Epithelial cell of proximal tubule (primary cell): ENCODE measurements at places on chromosomes 16 and 17.

- no peak for DNase-seq
These were observed 4.3 kb downstream of the SLC16A3 start for GRCh38 chr17:82232876-82233785.

DNA sequence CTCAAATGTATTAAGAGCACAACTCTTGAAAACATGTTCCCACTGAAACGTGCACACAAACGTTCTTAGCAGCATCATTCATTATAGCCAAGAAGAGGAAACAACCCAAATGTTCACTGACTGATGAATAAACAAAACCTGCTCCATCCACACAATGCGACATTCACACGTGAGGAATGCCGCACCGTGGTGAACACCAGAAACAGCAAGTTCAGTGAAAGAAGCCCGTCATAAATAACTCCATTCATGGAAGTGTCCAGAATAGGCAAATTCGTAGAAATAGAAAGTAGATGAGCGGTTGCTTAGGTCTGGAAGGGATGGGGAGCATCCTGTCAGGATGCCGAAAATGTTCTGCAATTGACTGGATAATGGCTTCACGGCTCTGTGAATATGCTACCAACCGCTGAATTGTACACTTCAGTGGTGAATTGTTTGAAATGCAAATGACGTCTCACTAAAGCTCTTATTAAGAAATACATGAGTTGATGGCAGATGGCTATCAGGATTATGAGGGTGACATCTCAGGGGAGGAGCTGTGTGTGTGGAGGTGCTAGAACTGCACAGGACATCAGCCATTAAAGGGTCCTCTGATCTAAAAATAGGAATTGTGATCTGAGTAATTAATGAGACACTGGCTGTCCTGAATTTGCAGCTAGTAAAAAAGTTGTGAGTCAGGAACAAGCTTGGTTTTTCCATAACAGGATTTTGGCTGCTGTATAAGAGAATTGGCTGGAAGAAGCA is 771.0 kb downstream of the KCNJ18 start:
- DNase-seq, result no peak

DNA sequence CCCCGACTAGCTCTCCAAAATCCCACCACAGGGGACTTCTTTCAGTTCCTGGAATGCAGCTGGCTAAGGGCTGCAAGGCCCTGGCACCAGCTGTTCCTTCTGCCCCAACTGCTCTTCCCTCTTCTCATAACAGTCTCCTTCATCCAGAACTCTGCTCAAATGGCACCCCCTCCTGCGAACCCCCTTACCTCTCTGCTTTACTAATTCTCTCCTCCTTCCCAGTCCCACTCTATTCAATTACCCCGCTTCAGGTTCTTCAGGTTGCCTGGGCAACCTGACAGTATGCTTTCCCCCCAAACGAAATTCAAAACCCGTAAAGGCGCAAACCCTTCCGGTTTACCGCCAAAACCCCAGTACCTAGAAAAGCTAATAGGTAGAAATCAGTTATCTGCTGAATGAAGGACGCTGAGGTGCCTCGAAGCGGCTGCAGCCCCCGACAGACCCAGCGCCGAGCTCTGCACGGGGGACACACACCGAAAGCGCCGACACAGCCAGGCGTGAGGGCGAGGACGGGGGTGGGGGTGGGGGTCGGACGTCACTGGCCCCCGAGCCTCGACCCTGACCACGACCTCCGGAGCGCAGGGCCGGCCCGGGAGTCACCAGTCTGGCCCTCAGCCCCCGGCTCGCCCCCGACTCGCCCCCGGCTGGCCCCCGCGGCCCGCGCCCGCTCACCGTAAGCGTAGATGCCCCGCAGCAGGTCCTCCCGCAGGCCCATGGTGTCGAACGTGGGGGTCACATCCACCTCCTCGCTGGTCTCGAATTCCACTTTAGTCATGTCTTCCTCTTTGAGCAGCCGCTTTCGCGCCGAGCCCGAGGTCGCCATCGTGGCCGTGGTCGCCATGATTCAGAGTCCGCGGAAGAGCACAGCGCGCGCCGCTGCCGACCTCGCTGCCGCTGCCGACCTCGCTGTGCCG is 550 bp downstream of the EIF4A3 start:
- DNase-seq, result no peak

- no peak for DNase-seq
These were observed at the start of gene NME4 for GRCh38 chr16:397135-397661. Gene NME4, plus strand, starts transcription at chr16:397199. Its CDS starts 24 bp downstream, at chr16:397223.

GRCh38 chr17:15175356-15175755 is 89.8 kb downstream of the PMP22 start:
- no peak for DNase-seq

GRCh38 chr17:18039535-18040260 is 490 bp downstream of the GID4 start:
- DNase-seq, result no peak

DNA sequence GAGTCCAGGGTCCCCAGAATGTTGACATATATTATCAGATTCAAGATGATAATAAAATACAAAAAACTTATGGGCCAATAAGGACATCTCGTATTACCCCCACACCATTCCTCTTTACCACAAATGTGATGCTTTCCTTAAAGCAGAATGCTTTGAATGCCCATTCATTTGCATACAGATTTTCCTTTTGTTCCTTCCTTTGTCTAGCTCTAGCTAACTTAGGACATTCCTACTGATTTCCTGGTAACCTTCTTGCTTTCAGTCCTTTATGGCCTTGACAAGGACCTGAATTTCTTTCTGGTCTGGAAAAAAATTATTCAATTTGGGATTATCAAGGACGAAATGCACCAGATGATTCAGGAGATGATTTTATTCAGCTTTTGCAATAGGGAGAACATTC is 304.0 kb downstream of the TMEM114 start:
- DNase-seq, result no peak

DNA sequence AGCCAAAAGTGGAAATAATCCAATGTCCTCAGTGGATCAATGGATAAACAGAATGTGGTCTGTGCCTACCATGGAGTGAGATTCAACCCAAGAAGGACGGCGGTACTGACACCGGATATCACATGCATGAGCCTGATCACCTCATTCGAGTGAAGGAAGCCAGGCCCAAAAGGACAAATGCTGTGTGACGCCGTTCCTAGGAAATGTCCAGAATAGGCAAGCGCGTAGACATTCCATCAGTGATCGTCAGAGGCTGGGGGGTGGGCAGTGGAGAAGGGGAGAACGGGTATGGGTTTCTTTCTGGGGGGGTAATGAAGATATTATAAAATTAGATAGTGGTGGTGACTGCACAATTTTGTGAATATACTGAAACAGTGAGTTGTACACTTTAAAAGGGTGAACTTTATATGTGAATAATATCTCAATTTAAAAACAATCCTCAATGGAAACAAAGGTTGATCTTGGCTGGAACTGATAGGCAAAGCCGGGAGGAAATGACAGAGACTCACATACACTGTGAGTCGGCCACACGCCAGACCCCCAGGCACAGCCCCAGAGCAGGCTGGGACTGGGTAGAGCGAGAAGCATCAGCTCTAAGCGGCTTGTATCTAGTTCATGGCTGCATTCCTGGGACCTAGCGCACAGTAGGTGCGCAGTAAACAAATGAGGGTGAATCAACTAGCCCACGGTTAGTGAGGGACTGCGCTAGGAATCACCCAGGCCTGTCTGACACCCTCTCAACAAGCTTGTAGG is 3.5 kb downstream of the DBNDD1 start:
- no peak for DNase-seq

DNA sequence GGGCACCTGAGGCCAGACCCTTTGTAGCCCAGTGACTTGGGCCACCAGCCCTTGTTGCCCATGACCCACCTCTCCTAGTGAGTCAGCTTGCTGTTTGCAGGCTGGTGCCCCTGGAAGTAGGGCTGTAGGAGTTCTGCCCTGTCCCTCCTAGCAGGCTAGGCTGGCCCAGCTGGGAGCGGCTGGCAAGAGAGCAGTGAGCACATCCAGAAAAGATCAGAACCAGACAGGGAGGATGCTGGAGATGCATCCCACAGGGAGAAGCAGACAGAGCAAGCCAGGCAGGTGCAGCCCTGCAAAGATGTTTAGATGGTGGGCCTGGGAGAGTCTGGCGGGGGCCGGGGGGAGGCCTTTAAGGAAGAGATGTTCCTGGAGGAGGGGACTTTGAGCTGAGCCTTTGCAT is 2.4 kb downstream of the SLC5A10 start:
- no peak for DNase-seq

GRCh38 chr16:57675741-57676551 is 7.8 kb downstream of the ADGRG3 start:
- no peak for DNase-seq

GRCh38 chr17:4104506-4104905 is 38.3 kb downstream of the ZZEF1 start:
- DNase-seq, result no peak

- no peak for DNase-seq
These were observed 54.8 kb downstream of the SLFN5 start for GRCh38 chr17:35297666-35298065.

- no peak for DNase-seq
These were observed 5.3 kb upstream of the C16orf74 start for GRCh38 chr16:85755929-85756768.

DNA sequence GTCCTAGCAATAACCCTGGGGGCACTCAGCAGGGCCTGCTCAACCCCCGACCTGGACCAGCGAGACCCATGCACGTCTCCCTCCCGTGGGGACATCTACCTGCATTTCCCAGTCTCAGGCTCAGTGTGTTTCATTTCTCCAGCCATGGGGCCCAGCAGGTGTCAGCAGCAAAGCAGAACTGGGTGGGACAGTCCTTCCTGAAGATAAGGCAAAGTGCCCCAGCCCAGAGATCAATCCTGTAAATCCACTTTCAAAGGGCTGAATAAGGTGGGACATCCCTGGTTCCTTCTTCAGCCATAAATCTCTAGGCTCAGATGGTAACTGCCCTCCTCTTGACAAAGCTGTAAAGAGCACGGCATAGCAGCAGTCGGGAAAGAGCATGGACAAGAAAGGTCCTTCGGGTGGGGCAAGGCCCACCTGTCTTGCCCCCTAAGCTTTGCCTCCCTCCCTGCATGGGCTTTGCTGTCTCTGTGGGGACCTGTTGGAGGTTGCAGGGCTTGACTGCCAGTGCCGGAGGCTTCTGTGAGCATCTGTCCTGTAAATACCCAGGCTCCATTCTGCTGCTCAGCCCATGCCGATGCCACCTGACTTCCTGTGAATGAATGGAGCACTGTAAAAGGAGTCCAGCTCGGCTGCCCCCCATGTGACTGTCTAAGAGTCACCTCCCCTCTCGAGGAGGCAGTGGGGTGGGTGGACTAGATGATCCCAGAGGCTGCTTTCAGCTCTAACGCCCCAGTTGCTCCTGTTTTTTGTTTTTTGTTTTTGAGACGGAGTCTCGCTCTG is 84.8 kb upstream of the TBC1D3K start:
- no peak for DNase-seq

DNA sequence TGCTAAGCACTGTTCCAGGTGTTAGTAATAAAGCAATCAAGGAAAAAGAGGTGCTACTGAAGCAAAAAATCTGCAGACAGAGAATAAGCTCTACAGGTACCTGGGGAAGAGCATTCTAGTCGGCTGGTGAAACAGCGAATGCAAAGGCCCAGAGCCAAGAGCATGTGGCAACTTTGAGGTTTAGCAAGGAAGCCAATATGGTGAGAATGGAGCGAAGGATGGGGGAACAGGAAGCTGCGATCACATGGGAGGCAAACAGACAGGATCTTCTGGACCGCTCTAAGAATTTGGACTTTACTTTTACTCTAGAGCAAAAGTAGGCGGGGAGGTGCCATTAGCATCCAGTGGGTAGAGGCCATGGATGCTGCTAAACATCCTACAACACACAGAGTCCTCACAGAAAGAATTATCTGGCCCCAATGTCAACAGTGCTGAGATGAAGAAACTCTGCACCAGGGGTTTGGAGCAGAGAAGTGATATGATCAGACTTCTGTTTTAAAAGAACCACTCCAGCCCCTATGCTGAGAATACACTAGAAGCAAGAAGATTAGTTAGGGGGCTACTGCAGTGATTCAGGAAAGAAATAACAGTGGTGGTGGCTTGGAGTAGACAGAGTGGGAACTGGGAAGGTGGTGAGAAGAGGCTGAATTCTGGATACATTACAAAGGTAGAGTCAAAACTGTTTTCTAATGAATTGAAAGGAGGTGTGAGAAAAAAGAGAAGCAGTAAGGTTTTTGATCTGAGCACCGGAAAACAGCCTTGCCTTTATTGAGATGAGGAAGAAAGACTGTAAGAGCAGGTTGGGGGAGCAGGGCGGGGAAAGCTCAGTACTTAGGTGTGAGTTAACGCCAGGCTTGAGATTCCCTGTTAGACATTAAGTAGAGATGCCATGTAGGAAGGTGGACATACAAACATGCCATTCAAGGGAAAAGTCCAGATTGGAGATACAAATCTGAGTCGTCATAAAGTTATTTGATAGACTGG is 11.0 kb downstream of the EFTUD2 start:
- no peak for DNase-seq

- DNase-seq, result no peak
These were observed 119.5 kb downstream of the SALL1 start for GRCh38 chr16:51031598-51031997.

- DNase-seq, result no peak
These were observed 4.6 kb downstream of the IL21R start for GRCh38 chr16:27406511-27407128.

DNA sequence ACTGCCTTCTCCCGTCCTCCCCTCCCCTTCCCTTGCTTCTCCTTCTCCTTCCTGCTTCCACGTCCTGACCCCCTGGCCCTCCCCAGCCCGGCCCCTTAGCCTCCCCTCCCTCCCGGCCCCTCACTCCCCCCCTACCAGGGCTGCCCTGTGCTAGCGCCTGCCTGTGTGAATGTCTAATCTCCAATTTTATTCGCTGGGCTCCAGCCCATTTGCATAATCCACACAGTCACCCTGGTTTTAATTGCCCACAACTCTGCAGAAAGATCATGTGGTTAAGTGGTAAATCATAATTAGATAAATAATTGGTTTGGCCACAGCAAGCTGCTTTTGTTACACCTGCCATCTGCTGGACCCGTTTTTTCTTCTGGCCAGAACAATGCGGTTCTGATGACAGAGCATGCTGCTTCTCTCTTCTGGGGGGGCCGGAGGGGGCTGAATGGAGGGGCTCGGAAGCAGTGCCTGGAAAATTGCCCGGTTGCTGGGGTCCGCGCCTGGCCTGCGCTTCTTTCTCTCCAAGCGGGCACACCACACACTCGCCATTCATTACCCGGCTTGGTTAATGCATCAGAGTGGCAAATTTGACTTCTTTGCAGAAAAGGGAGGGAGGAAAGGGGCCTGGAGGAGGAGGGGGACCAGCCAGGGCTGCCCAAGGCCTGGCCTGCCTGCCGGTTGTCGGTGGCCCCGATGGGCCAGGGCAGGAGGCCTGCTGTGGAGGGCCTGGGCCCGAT is 19.5 kb upstream of the GSE1 start:
- no peak for DNase-seq

DNA sequence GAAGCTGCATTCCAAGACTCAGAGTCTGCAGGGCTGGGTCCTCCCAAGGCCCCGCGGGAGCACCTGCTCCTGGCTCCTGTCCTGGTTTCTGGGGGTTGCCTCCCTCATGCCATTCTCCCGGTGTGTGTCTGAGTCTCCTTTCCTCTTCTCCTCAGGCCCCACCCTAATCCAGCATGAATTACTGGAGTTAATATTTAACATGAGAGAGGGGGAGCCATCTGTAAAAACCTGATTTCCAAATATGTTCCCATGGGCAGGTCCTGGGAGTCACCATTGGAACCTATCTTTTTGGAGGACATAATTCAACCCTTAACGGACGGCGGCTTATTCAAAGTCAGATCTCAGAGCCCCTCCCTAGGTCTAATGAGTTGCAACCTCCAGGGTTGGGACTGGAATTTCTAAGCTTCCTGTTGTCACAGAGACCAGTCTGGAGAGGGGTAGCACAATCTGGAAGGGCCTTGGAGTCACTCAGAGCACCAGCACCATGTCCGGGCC is 5.4 kb downstream of the C17orf99 start:
- no peak for DNase-seq
